ENCODE measurements at places on chromosomes 5 and 9.

DNA sequence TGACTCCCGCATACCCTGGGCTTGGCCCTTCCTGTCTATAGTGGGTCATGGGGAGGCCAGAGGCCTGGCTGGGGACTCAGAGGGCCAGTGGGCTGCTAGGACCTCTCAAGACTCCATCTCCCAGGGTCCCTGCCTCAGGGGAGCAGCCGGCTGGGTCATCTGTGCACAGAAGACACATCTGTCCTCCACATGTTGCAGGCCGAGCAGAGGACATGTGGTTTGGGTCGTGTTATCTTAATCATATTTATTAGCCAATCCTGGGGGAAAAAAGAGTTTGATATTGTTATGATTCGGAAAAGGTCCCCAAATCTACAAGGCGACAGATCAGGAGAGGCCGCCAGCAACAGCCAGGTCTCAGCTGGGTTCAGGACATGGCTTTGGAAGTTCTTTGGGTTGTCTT, 14.4 kb downstream of the LMX1B start:
- no peaks in the 10 kb centered on the region for H3K36me3 ChIP-seq
- H3K27me3 ChIP-seq = peaks cover 7% of the 10 kb centered on the region
- no peak for DNase-seq
- no peak overlapping the region for H3K4me3 ChIP-seq

DNA sequence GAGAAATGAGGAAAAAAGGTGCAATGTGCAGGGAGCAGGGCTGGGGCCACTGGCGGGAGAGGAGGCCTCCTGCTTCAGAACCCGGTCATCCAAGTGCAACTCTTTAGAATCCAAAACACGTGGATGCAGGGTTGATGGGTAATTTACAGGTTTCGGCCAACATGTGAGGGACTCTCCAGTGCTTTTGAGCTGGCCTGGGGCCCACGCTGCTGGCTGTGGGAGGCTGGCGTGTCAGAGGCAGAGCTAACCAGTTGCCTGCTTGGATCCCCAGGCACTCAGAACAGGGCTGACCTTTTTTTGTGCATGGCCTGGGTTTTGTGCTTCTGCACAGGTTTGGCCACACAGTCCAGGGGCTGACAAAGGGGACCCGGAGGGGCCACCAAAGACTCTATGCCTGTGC, 61.6 kb downstream of the GADD45G start:
- H3K27me3 ChIP-seq = no peaks in the 10 kb centered on the region
- H3K4me3 ChIP-seq = no peak overlapping the region
- H3K4me1 ChIP-seq = no peaks in the 10 kb centered on the region
- H3K27ac ChIP-seq = no peak overlapping the region

DNA sequence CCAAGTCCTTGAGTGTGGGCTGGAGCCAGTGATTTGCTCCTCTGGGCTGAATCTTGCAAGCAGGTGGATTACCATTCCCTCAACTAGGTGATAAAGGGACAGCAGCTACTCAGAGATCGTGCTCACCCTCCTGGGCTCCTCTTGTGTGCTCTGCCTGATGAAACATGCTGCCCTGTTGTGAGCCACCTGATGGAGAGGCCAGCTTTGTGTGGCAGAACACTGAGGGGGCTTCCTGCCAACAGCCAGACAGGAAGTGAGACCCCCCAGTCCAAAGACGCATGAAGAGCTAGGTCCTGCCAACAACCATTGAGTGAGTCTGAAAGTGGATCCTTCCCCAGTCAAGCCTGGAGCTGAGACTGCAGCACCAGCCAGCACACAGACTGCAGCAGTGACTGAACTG, 106.4 kb upstream of the IRX2 start:
- no peaks in the 10 kb centered on the region for H3K36me3 ChIP-seq
- no peak overlapping the region for H3K4me3 ChIP-seq
- no peaks in the 10 kb centered on the region for H3K4me1 ChIP-seq
- no peak for DNase-seq
- H3K27me3 ChIP-seq = no peaks in the 10 kb centered on the region

GRCh38 chr5:127705120-127705892, 2.1 kb downstream of the CCDC192 start:
- no peaks in the 10 kb centered on the region for H3K36me3 ChIP-seq
- no peak overlapping the region for H3K4me3 ChIP-seq
- no peaks in the 10 kb centered on the region for H3K4me1 ChIP-seq
- no peaks in the 10 kb centered on the region for H3K27me3 ChIP-seq
- H3K27ac ChIP-seq = no peak overlapping the region

- no peaks in the 10 kb centered on the region for H3K4me1 ChIP-seq
- no peak overlapping the region for H3K27ac ChIP-seq
- no peaks in the 10 kb centered on the region for H3K36me3 ChIP-seq
Observed at GRCh38 chr5:120682851-120683250, 218.8 kb downstream of the PRR16 start.

- DNase-seq = no peak
- H3K4me3 ChIP-seq = no peak overlapping the region
- no peaks in the 10 kb centered on the region for H3K36me3 ChIP-seq
- H3K27ac ChIP-seq = no peak overlapping the region
- peaks cover 2% of the 10 kb centered on the region for H3K27me3 ChIP-seq
Observed at GRCh38 chr5:14251733-14252132, 108.6 kb downstream of the TRIO start.

DNA sequence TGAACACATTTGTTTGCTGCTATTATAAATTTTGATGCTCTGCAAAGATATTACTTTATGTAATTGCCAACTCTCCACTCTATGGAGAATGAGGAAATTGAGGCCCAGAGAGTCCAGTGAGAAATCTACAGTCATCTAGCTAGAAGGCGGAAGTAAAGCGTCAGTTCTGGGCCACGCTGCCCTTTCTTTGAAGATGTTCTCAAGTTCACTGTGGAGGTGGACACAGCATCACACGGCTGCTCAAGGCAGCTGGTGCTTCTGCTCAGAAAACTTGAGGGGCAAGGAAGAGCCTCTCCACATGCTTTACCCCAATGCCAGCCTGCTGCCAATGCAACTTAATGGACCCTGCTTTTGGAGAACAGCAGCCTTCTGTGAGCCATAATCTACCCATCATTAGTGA, 96.3 kb downstream of the TTLL11 start:
- H3K4me3 ChIP-seq = no peak overlapping the region
- no peak overlapping the region for H3K27ac ChIP-seq
- DNase-seq = no peak
- no peaks in the 10 kb centered on the region for H3K36me3 ChIP-seq
- no peaks in the 10 kb centered on the region for H3K4me1 ChIP-seq
- no peaks in the 10 kb centered on the region for H3K27me3 ChIP-seq

All from CD4-positive, CD25-positive, alpha-beta regulatory T cell (primary cell).